ENCODE measurements at places on chromosomes 7 and 10.

- DNase-seq: no peak
Observed at GRCh38 chr10:71739358-71739900, 19.9 kb upstream of the C10orf105 start.

- no peak for DNase-seq
Observed at GRCh38 chr7:111982133-111982532, 224.1 kb downstream of the DOCK4 start.

- no peak for DNase-seq
Observed at GRCh38 chr7:155361947-155362346, 64.3 kb downstream of the INSIG1 start.

GRCh38 chr7:151404216-151405011 lies 5.4 kb downstream of the WDR86 start:
- no peak for DNase-seq

DNA sequence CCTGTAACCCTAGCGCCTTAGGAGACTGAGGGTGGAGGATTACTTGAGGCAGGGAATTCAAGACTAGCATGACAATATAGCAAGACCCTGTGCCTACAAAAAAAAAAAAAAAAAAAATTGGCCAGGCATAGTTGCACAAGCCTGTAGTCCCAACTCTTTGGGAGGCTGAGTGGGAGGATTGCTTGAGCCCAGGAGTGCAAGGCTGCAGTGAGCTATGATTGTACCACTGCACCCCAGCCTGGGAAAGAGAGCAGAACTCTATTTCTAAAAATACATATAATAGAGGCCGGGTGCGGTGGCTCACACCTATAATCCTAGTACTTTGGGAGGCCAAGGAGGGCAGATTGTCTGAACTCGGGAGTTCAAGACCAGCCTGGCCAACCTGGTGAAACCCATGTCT lies 10.2 kb upstream of the SORBS1 start:
- DNase-seq: no peak

GRCh38 chr7:80183351-80183750 lies 48.7 kb downstream of the GNAI1 start:
- DNase-seq: no peak

- DNase-seq: peak; percentile 17
Observed at GRCh38 chr7:30157204-30157603, 22.4 kb downstream of the MTURN start.

GRCh38 chr7:141722529-141722928 lies 14.4 kb downstream of the WEE2 start:
- DNase-seq: no peak

GRCh38 chr10:2005546-2005945 lies 268.2 kb upstream of the ADARB2 start:
- no peak for DNase-seq

DNA sequence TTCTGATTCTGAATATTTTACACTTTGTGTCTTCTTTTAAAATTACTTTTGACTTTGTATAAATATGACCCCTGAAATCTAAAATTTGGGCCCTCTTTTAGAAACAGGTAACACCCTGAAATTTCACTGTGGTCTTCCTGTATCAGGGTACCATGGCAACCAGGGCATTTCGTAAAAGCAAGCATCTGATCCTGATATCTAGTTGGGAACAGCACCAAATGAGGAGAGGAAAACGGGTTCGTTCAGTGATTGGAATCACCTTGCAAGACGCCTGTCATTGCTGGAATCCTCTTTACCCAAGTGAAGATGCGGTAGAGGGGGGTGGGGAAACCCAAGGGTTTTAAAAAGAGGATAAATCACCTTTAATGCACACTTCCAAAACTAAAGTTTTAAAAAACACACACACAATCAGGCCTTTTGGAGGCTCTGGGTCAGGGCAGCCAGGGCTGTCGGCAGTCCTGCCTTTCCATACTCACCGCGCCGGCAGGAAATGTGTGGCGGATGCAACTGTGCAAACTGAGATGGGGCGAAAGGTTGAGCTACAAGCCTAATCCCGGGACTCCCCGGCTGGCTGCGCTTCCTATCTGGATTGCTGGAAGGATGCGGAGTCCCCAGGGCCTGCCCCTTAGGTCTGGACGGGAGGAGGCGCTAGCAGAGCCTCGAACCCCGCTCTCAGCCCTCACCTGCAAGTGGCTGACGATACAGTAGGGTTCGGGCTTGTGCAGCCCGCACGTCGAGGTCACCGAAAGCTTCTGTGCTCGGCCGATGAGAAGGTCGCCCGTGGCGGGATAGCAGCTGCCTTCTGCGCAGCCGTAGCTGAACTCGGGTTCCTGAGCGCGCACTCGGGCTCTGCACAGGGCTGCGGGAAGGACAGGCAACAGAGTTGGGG lies 1.8 kb downstream of the LAMB1 start:
- no peak for DNase-seq

- DNase-seq: no peak
Observed at GRCh38 chr10:43627942-43628341, 20.7 kb downstream of the ZNF32 start.

DNA sequence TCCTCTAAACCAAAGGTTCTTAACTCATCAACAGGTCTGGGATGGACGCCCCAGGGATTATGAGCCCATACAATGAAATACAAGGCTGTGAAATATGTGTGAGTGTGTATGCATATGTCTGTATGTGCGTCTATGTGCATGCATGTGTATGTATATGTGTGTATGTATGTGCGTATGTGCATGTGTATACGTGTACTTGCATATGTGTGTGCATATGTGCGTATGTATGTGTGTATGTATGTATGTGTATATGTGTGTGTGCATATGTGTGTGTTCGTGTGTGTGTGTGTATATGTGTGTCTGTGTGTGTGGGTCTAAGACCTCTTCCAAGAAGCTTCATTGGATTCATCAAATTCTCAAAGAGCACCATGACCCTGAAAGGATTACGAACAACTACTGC lies 112.3 kb downstream of the SFMBT2 start:
- DNase-seq: no peak

GRCh38 chr10:6769704-6770417 lies 189.8 kb upstream of the PRKCQ start:
- DNase-seq: no peak

DNA sequence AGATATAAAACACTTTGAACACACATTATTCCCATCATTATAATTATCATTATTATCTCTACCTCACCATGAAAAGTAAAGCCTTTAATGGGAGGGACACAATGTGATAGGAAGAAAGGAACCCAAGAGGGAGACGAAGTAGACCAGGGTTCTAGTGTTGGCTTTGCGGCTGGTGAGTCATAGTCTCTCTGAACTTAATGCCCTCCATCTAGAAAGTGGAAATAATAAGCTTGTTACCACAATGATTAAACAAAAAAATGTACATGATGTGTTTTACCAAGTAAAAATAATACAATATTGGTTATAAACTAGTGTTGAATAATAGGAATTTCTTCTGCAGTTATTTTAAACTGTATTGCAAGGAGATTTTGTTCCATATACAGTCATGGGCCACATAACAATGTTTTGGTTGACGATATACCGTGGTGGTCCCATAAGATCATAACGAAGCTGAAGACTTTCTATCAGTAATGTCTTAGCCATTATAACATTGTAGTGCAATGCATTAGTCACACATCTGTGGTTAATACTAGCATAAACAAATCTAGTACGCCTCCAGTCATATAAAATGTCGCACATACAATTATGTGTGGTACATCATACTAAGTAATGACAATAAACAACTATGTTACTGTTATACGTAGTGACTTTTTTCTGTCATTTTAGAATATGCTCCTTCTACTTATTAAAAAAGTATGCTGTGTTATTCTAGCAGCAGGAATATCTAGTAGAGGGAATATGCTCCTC lies 450.6 kb upstream of the SORCS1 start:
- DNase-seq: no peak

DNA sequence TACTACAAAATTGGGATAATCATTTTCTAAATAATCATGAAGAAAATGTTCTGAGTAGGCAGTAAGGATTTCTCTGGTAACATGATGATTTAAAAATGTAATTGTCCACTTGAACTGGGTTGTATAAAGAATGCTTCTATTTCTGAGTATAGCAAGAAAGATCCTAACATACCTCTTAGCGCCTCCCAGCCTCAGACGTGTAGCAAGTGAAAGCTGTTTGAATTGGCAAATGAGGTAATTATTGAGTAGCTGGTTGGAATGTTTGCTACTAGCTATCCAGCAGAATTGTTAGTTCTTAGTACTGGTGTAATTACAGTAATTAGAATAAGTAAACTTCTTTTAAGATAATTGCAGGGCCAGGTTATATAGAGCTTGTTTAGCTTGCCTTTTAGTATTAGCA lies 47.9 kb downstream of the SEPTIN7 start:
- no peak for DNase-seq

DNA sequence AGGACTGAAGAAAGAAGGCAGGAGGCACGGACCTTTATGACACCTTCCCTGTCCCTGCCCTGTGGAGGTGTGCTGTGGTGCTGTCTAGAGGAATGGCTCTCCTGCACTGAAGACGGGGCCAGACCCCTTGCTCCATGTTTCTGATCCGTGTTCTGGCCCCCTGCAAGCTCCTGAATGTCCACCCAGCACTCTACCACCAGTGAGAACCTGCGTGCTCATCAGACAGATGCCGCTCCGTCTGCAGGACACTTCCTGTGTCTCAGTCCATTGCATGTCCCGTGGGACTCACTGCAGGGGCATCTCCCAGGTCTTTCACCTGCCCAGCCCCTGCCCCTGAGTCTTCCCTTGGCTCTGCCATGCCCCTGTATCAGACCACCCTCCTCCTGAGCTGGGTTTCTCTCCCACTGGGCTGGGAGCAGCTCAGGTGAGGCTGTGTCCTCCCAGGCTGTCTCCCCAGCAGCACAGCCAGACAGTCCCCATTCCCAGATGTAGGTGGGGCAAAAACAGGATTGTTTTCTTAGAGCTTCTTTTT lies 278.3 kb upstream of the ZNF32 start:
- DNase-seq: no peak

DNA sequence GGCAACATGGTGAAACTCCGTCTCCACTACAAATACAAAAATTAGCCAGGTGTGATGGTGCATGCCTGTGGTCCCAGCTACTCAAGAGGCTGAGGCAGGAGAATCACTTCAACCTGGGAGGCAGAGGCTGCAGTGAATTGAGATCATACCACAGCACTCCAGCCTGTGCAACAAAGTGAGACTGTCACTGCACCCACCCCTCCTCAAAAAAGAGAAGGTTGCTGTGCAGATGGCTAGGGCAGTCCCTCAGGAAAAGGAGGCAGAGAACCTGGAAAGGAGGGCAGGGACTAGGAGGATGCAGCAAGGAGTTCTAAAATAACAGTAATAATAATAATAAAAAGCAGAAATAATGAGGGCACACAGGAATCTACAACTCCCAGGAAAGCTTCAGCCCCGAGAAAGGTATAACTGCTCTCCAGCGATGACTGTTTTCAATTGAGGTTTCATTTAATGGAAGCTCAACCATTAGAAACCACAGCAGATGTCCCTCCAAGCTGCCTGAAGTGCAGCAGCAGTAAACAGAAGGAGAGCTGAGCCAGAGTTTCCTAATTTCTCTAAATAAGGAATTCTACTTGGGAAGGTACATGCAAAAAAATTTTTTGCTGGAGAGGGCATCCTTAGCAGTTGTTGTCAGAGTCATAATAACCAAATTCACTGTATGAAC lies 326.5 kb downstream of the GATA3 start:
- no peak for DNase-seq

DNA sequence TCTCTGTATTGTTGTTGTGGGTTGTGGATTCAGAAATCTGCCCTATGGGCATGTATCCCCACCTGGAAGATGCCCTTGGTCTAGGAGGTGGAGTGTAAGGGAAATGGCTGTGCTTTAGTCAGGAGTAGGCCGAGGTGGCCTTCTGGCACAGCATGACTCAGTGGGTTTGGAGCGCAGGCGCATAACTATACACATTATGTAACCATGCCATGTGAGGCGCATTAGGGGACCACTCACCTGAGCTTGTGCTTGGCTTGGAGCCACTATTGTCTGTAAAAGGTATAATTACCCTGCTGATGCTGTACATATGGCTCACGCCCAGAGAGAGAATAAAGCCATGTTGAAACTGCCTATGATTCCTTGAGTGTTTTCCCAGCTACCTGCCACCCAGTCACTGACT lies 20.6 kb upstream of the ADAMTS14 start:
- DNase-seq: no peak

GRCh38 chr7:151599401-151600227 lies 79.9 kb upstream of the RHEB start:
- DNase-seq: no peak

DNA sequence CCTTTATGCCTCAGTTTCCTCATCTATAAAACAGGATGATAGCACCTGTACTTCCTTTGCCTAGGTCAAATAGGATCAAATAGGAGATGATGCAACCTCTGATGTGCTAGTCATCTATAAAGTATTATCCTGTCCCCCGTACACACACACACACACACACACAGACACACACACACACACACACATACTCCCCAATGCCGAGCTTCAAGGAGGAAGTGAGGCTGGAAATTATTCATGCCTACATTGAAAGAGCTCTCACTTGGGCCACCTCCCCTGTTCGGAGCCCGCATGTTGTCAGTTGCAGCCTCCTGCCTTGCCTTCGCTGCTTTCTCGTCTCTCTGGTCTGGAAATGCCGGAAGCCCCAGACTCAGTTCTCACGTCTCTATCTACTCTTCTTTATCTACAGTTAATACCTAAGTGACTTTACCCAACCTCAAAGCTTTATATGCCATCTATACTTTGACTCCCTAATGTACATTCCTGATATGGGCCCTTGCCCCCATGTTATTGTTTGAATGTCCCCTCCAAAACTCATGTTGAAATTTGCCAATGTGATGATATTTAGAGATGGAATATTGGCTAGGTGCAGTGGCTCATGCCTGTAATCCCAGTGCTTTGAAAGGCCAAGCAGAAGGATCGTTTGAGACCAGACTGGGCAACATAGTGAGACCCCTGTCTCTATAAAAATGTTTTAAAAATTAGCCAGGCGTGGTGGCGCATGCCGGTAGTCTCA lies 6.9 kb upstream of the UBE2H start:
- DNase-seq: no peak

- no peak for DNase-seq
Observed at GRCh38 chr10:71948496-71949067, 15.6 kb upstream of the CHST3 start.

- DNase-seq: no peak
Observed at GRCh38 chr10:20954519-20954918, 57.4 kb upstream of the NEBL start.

DNA sequence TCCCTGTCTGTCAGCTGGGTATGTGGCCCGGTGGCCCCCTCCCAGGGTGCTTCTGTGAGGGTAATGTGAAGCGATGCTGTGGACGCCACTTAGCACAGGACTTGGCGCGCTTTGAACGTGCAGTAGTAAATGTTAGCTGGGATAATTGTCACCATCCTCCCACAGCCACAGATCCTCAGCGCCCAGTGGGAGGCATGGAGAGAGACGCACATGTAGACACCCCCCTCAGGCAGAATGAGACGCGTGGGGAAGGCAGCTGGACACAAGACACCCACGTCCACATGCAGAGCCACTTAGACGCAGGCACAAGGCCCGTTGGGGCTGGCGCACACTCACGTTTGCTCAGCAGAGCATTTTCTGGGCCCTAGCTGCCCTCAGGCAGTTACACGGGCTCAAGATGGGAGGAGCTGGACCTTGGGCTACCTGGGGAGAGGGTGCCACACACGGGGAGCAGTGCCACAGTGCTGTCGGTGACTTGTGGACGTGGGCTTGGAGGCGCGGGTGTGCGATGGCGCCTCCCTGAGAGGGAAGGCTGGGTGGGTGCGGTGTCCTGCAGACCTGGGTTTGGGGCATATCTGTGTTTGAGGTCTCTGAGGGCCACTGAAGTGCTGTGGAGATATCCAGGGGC lies 26.4 kb downstream of the ADCYAP1R1 start:
- no peak for DNase-seq
